ENCODE measurements at places on chromosomes 5 and 9. TPM values are rescaled to one million over a fixed set of nuclear protein-coding genes. Genes with fewer than 3 reads are reported as not detected.

FGF1 gene
- total RNA-seq: not detected

FAM163B gene
- total RNA-seq: not detected

DNA sequence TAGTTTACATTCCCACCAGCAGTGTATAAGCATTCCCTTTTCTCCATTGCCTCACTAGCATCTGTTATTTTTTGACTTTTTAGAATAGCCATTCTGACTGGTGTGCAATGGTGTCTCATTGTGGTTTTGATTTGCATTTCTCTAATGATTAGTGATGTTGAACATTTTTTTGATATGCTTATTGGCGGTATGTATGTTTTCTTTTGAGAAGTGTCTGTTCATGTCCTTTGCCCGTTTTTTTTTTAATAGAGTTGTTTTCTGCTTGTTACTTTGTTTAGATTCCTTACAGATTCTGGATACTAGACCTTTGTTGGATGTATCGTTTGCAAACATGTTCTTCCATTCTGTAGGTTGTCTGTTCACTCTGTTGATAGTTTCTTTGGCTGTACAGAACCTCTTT lies 25.3 kb downstream of the NIPBL start:
- H3K27me3 ChIP-seq: no peaks in the 10 kb centered on the region
- H3K4me3 ChIP-seq: no peak overlapping the region
- no peak for DNase-seq
- H3K36me3 ChIP-seq: no peaks in the 10 kb centered on the region

GRCh38 chr5:141149812-141150211 lies at the start of gene PCDHB6:
Gene PCDHB6, plus strand, starts transcription at chr5:141150057. Its CDS starts 201 bp downstream, at chr5:141150258.
- H3K36me3 ChIP-seq: no peaks in the 10 kb centered on the region
- H3K27me3 ChIP-seq: no peaks in the 10 kb centered on the region
- H3K27ac ChIP-seq: no peak within 1 kb of the TSS
- H3K4me1 ChIP-seq: no peaks in the 10 kb centered on the region

GRCh38 chr5:57736716-57737115 lies 254.1 kb upstream of the ACTBL2 start:
- DNase-seq: no peak
- no peaks in the 10 kb centered on the region for H3K4me1 ChIP-seq
- no peaks in the 10 kb centered on the region for H3K27me3 ChIP-seq

- H3K36me3 ChIP-seq: no peaks in the 10 kb centered on the region
- H3K27ac ChIP-seq: no peak overlapping the region
- DNase-seq: no peak
Measured at GRCh38 chr5:37835380-37835973, 4.4 kb downstream of the GDNF start.

DNA sequence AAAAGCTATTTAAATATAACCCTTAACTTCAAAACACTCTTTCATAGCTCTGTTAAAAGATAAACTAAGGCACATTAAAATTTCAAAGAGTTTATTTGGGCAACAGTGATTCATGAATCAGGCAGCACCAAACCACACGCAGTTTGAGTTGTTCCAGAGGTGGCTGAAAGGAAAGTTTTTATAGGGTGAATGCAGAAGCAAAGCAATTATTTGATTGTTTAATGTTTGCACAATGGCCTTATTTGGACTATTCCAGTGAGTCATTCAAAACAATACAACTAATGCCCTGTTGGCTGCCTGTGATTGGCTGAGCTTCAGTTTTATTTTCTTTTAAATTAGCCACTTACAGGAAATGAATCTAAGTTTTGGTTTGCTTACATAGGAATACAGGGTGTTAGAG lies 125.3 kb downstream of the CEP120 start:
- H3K36me3 ChIP-seq: no peaks in the 10 kb centered on the region
- H3K27me3 ChIP-seq: no peaks in the 10 kb centered on the region
- no peak for DNase-seq
- H3K4me1 ChIP-seq: no peaks in the 10 kb centered on the region

GRCh38 chr5:39274398-39275085 lies 55.2 kb upstream of the FYB1 start:
- no peaks in the 10 kb centered on the region for H3K27me3 ChIP-seq
- H3K27ac ChIP-seq: peak overlapping the region; percentile 83
- DNase-seq: peak; percentile 64
- peaks cover 29% of the 10 kb centered on the region for H3K4me1 ChIP-seq
- H3K36me3 ChIP-seq: no peaks in the 10 kb centered on the region

- DNase-seq: no peak
- no peak overlapping the region for H3K4me3 ChIP-seq
- no peaks in the 10 kb centered on the region for H3K4me1 ChIP-seq
- H3K27ac ChIP-seq: no peak overlapping the region
- no peaks in the 10 kb centered on the region for H3K36me3 ChIP-seq
- no peaks in the 10 kb centered on the region for H3K27me3 ChIP-seq
Measured at GRCh38 chr5:153610811-153611210, 120.3 kb downstream of the GRIA1 start.

DNA sequence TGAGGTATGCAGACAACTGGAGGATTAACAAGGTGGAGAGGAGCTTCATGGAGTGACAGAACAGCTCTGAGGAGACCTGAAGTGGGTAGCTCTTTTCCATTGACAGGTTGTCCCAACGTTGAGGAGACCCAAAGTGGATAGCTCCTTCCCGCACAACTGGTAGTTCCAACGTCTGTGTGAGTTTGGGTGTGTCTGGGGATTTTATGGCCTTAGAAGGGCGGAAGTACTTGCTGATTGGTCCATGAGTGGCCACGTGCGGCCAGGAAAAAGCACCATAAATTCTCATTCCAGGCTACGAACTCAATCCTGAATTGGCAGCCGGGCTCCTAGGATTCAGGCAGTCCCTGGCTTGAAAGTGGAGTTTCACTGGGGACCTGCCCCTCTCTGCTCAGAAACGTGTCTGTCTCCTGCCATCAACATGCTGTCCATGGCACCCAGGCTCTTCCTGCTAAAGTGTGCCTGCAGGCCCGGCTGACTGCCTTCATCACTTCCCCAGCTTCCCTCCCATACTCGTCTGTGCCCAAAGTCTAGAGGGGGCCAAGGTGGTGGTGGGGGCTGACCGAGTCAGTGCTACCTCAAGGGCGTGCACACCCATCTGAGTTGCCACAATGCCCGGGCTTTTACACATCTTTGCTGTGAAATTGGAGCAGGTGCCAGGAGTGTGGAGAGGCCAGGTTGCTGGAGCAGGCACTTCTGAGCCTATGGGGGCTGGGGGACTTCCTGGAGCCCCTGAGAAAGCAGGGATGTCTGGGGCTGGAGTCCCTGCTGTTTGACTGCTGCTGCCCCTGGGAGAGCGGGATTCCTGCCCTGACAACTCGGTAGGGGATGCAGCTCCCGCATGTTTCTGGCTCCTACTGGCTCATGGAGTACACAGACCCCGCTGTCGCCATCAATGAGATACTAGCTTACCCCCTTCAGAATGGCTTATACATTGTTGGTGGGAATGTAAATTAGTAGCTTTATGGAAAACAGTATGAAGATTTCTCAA lies 2034.6 kb upstream of the ACO1 start:
- DNase-seq: no peak
- H3K4me1 ChIP-seq: no peaks in the 10 kb centered on the region
- H3K36me3 ChIP-seq: no peaks in the 10 kb centered on the region
- H3K4me3 ChIP-seq: no peak overlapping the region
- H3K27ac ChIP-seq: no peak overlapping the region
- H3K27me3 ChIP-seq: no peaks in the 10 kb centered on the region

Measured in B cell (primary cell).